ENCODE measurements at places on chromosomes 6 and 20.
A peak's percentile ranks its signal among the peaks of the same experiment; 100 is the strongest.

DNA sequence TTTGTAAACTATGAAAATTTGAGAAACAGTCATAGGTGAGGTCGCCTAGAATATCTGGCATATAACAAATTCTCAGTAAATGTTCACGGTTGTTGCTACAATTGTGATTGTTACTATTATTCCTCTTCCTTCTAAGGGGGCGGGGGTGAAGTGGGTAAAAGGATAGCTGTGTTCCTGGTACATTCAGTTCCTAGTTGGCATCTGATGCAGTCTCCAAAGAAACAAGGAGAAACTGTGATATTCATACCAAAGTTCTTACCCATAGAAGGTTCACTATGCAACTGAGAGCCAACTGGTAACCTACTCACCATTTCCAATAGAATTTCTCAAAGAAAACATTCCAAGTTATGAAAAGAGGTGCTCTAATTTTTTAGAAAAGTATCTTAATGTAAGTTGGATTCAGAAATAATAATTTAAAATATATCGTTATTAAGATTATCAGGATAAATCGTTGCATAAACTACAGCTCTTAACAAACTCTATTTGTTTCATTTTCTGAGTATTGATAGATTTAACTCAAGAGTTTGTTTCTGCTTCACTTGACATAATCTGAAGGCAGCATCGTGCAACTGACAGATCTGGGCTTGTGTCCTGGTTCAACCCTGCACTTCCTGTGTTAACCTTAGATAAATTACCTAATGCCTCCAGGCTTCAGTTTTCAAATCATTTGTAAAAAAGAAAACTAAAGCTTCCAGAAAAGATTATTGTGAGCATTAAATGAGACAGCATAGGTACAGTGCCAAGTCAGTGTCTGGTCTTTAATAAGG is 13.3 kb upstream of the MAP7 start:
- DNase-seq: no peak

- peak; percentile 54 for DNase-seq
Observed at GRCh38 chr20:61861054-61861841, 204.4 kb downstream of the TAF4 start.

DNA sequence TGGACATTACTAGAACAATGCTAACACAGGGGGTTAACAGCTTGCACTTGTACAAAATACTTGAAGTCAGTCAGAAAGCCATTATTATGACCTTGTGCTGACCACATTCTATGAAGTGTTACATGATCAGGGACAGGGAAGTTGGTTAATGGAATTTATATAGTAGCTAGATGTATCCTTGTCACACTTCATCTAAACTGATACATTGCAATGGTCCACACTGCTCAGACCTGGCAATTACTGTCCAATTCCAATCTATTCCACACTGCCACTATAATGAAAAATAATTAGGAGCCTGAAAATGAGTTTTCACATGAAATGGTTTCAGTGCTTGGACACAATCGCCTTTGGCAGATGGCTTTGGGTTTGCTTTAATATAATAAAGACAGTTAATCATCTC is 850.8 kb downstream of the EPHA7 start:
- no peak for DNase-seq

GRCh38 chr6:31968326-31968725 is 3.6 kb downstream of the DXO start:
- no peak for DNase-seq

- no peak for DNase-seq
Observed at GRCh38 chr6:1624058-1624850, 14.5 kb downstream of the FOXC1 start.
